D721Med (cell line): ENCODE measurements at places on chromosomes 7 and 10.

GRCh38 chr10:67662415-67662814 is 33.6 kb downstream of the CTNNA3 start:
- DNase-seq, result no peak

DNA sequence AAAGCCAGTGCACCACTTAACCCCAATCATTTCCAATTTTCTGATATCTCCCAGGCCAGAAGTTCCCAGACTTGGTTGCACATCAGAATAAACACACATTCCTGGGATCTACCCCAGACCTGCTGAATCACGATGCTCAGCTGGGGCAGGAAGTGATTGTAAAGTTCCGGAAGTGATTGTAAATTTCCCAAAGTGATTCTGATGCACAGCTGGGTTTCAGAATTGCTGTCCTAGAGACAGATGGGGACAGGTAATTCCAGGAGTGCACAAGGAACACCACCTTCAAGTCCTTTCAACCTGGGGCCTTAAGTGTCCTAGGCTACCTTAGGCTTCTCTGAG is 104.2 kb upstream of the EEPD1 start:
- no peak for DNase-seq

DNA sequence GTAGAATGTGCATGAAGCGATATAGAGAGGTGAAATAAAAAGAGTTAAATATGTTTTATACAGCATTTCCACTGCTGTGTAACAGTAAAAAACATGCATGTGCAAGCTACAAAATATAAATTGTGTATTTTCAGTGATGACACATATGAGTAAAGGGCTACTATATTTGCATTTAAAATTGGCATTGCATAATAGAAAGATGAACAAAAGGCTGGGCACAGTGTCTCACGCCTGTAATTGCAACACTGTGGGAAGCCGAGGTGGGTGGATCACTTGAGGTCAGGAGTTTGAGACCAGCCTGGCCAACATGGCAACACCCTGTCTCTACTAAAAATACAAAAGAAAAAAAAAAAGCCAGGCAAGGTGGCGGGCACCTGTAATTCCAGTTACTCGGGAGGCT is 79.8 kb upstream of the CCDC71L start:
- no peak for DNase-seq

- no peak for DNase-seq
Measured at GRCh38 chr10:114631666-114632417, 26.2 kb downstream of the ABLIM1 start.

DNA sequence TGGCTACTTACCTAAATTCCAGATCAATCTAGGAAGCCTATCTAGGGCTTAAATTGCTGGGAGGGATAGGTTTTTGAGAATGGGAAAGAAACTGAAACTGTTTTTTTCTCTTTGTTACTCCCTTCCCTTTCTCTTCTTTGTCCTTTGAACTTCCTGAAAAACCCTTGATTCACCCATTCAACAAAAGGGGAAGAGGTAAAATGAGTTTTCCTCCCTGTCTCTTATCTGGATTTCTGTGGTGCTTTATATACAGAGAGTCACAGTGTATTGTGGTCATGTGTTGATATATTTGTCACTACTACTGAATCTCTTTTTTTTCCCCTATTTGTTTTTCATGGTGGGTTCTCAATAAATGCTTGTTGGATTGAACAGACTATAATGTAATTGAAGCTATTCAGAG is 19.8 kb upstream of the NUP205 start:
- DNase-seq, result no peak

DNA sequence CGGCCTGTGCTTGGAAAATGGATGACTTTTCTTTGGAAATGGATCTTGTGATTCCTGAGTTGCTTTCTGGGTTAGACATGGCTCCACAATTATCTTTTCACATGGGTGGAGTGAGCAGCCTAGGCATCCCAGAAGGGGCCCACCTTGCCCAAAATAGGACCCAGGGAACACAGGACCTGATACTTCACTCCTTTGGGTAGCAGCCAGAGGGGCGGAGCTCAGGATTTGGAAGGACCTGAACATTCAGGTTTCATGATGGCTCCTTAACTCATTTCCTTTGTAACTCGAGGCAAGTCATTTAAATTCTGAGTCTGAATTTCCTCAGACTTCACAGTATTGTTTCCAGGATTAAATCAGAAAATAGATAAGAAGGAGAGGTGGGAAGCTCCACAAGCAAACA is 178.3 kb upstream of the ZMIZ1 start:
- no peak for DNase-seq

- no peak for DNase-seq
Measured at GRCh38 chr10:88913788-88914187, 33.7 kb downstream of the STAMBPL1 start.

GRCh38 chr10:104072786-104073185 is 12.9 kb downstream of the COL17A1 start:
- no peak for DNase-seq

- DNase-seq, result no peak
Measured at GRCh38 chr7:116591202-116592040, 66.6 kb downstream of the CAV1 start.

GRCh38 chr10:58662314-58662713 is 149.6 kb downstream of the BICC1 start:
- DNase-seq, result no peak

- DNase-seq, result no peak
Measured at GRCh38 chr7:82080254-82080927, 310.5 kb upstream of the HGF start.

- DNase-seq, result no peak
Measured at GRCh38 chr10:116974456-116975005, 30.5 kb downstream of the SHTN1 start.

GRCh38 chr10:43075612-43076003 is 1.3 kb upstream of the RET start:
- no peak for DNase-seq

- no peak for DNase-seq
Measured at GRCh38 chr7:12030116-12030515, 181.0 kb upstream of the TMEM106B start.

GRCh38 chr7:92955081-92955480 is 118.7 kb upstream of the CDK6 start:
- DNase-seq, result no peak

- no peak for DNase-seq
Measured at GRCh38 chr7:3087243-3087755, 43.6 kb upstream of the CARD11 start.

- DNase-seq, result no peak
Measured at GRCh38 chr7:144397086-144397485, 6.4 kb downstream of the NOBOX start.

DNA sequence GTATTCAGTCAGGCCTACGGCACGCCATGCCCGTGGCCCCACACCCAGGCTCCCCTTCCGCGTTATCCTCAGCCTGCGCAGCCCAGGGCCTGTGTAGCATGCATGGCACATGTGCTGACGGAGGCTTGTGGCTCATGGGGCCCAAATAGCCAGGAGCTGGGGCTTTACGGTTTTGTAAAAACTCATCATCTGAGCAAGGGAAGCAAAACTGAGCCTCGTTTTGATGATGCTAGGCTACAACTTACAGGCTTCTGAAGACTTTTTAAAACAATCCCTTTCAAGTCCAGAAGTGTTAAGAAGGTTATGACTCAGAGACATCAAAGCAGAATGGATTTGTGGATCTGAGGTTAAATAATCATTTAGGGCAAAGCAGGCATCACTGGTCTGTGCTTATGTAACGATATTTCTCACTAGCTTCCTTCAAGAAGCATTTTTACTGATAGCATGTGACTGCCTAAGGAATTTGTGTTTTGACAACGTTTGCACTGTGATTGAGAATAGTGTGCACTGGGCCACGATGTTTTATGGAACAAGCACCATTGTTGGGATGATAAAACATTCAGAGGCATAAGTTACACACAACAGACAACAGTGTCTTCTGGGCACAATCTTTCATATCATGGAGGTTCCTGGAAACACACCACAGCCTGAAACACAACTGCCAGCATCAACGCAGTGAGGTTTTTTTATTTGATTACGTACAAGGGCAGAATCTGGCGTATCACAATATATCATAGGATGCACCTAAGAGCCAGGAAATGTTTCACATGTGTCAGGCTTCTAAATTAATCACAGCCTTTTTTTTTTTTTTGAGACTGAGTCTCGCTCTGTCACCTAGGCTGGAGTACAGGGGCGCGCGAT is 274.3 kb downstream of the CCDC3 start:
- DNase-seq, result no peak

DNA sequence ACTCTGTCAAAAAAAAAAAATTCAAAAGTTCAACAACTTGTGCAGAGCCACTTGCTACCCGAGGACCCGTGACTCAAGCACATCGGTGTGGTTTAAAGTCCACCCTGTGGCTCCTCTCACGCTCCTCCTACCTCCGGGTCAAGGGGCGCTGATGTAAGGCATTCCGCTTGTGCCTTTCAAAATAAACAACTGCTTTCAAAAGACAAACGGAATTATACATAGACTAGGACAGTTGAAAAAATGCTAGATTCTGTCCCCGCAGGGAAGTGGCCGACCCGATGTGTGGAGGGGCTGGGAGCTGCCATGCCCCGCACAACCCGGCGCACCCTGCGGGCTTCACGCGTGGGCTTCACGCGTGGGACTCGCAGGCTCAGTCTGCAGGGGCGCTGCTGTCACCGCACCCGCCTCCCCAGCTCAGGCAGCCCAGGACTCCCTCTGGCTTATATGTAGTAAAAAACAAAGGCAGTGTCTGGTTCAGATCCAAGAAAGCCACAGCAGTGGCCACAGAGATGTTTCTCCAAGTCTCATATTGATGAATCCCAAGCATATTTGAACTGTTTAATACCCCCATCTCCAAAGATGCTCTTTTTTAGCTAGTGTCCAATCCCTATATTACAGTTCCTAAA is 239.7 kb upstream of the INHBA start:
- no peak for DNase-seq

GRCh38 chr10:72328829-72329204 is 25.9 kb downstream of the DNAJB12 start:
- no peak for DNase-seq

DNA sequence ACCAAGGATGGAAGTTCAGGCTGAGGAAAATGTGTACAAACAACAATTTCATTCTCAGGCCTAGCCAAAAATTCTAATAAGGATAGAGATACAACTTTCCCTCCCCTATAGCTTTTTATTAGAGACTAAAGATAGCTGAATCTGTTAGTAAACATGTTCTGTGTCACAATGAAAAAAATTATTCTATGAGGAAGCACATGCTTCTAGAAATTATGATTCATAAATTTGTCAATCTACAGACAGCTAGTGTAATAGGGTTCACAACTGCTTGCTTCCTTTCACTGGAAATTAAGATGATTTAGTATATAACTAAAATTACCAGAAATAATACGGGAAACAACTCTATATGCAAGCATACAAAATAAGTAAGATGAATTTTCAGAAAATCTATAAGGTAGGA is 56.6 kb downstream of the CCDC3 start:
- DNase-seq, result no peak

GRCh38 chr7:126698909-126699308 is 553.8 kb downstream of the GRM8 start:
- DNase-seq, result no peak

GRCh38 chr10:98313598-98313997 is 45.6 kb upstream of the LOXL4 start:
- DNase-seq, result no peak

- DNase-seq, result no peak
Measured at GRCh38 chr10:25629333-25629732, 304.7 kb upstream of the MYO3A start.

- DNase-seq, result no peak
Measured at GRCh38 chr10:44581996-44582395, 197.1 kb upstream of the CXCL12 start.

DNA sequence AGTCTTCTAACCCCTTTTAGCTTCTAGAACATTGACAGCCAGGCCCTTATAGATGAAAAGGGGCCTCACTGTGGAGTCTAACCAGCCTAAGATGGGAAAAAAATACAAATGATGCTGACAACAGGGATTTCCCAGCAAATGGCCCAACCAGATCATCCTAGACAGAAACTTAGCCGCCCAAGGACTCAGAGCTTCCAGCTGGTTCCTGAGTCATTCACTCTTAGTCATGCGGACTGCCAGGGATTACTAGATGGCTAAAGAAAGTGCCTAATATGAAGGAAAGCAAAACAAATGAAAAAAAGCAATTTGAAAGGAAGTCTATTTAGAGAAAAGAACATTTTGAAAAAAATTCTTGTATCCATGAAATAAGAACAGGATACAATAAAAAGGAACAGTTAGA is 23.7 kb downstream of the TSPAN14 start:
- no peak for DNase-seq

- DNase-seq, result no peak
Measured at GRCh38 chr7:16086743-16087142, 334.6 kb downstream of the CRPPA start.

DNA sequence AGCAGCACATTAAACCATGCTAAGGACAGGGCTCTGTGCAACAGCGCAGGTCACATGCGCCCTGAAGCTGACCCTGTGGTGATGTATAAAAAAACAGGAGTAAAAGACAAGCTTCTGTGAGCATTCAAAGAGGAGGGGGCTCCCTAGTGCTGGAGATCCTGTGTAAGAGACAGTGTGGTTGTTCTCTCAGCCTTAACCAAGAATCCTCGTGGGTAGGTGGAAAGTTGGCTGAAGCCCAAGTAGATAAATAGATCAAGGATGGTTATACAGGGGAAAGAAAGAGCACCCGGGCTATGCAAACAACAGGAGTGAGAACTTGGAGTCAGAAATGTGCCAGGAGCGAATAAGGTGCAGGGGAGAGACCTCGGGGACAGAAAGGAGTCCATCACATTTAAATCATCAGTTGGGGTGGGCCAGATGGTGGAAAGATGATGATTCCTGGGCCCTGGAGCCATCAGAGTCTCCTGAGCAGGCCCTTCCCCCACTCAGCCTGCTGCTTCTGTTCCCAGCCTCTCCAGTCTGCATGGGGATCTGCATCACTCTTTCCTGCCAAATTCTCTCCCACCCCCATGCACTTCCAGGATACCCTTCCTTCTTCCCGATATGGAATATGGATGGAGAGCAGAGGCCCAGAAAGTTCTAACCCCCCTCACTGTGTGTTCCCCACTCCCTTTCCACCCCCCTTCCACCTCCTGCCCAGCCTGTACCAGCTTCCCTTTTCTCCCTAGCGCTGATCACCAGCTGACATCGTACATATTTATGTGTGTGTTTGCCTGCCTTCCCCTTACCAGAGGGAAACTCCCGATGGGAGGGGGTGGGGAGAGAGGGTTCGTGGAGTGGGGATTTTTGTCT is 78.1 kb upstream of the PRR15 start:
- no peak for DNase-seq

DNA sequence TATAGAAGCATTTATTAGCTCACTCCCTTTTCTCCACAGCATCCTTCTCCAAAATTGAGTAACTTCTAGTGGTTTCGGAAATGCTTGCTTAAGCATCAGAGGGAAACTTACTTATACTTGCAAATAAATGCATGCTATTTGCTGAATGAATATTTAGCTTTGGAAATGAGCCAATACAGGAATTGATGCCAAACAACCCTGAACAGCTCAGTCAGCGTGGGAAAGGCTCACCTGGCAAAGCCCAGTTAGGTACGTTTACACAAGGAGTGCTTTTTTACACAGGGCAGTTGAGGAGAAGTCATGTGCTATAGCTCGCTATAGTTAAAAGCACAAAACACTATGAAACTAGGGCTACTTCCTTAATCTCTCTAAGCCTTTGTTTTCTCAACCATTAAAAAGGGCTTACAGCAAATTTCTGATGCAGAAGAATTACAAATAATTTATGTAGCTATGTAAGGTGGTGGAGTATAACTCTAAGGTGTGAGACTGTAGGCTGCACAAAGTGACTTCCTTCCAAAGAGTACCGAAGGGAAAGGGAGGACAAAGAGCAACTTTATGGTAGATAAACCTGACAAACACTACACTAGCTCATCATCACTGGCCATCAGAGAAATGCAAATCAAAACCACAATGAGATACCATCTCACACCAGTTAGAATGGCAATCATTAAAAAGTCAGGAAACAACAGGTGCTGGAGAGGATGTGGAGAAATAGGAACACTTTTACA is 498.2 kb downstream of the PHTF2 start:
- DNase-seq, result no peak

GRCh38 chr7:106568680-106569499 is 92.1 kb downstream of the CCDC71L start:
- no peak for DNase-seq
